Stimulated activated naive CD4-positive, alpha-beta T cell (primary cell): ENCODE measurements at places on chromosomes 4 and X.

DNA sequence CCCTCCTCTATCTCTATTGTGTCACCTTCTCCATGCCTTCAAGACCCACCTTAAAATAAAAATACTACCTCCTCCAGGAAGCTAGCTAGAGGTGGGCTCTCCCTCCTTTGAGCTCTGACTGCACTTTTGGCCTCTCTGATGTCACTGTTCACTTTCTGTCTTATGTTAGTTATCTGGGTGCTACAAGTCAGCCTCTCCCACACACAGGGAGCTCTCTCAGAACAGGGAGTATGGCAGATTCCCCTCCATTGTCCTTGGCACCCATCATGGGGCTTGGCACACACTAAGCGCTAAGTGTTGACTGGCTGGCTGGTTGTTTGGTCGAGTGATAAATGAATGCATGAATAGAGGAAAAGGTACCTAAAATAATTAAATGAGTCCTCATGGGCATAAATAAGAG lies 21.2 kb upstream of the KDM5C start:
- no peak for DNase-seq

- DNase-seq: no peak
These were observed 11.8 kb downstream of the TMEM31 start for GRCh38 chrX:103722505-103722904.

GRCh38 chrX:79556800-79557199 lies 189.7 kb upstream of the ITM2A start:
- DNase-seq: no peak

DNA sequence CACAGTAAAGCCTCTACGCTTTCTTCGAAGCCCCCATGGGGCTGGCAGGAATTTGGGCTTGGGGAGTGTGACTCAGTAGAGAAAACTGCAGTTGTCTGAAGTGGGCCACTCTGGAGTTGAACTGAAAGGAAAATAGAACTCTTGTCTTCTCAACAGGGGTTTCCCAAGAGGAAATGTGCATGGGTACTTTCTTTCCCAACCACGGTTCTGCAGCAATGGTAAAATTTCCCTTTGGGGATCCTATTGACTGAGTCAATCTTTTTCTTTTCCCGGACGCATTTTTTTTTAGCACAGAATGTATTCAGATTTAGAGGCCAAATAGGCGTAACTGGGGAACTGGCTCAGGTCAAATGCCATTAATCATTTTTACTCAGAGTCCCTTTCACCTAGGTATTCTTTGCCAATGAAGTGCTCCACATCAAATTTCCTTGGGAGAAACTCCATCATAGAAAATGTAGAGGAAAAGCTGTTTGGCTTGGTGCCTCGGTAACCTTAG lies 269.3 kb downstream of the STIM2 start:
- DNase-seq: no peak

- no peak for DNase-seq
These were observed 218.6 kb downstream of the SPCS3 start for GRCh38 chr4:176538217-176538925.

DNA sequence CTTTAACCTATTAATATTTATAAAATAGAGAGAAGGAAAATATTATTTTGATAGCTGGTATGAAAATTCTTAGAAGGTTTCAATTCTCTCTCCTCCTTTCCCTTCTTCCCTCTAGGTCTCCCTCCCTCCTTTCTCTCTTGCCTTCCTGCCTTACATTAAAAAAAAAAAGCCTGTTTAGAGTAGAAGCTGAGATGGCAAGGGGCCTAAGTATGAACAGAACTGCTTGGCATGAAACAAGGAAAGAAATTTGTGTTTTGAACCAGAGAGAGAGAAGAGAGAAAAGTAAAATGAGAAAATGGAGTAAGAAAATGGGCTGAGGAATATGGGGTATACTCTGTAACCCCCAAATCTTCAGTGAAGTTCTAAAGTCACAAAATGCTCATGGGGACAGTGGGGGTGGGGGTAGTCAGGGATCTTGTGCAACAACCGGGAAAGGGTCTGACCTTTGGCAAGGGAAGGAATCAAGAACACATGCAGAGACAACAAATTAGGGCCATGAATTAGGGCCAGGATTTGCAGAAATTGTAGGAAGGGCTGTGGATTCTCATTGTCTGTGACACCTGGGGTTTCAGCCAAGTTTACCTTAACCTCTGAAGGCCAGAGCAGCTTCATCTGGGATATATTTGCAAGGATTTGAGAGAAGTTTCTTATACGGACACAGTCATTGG lies 30.6 kb downstream of the SUPT20HL2 start:
- DNase-seq: no peak

GRCh38 chrX:387729-388128 lies 1.0 kb upstream of the PPP2R3B start:
- no peak for DNase-seq

GRCh38 chr4:95857761-95858160 lies 17.9 kb downstream of the PDHA2 start:
- DNase-seq: no peak

DNA sequence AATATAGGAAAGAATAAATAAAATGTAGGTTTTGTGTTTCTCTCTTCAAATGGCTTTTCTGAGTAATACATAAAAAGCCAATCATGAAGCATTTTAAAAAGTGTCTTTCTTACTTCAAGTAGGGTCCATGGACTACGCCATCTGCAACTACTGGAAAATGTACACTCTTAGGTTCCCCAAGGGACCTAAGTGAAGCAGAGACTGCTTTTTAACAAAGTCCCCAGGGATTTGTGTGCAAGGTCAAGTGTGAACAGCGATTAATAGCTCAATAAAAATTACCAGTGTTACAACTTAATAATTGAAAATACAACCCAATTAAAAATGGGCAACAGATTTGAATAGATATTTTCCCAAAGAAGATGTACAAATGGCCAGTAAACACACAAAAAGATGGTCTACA lies 84.9 kb downstream of the ARHGAP6 start:
- DNase-seq: no peak

GRCh38 chr4:24024605-24025004 lies 134.8 kb upstream of the PPARGC1A start:
- no peak for DNase-seq

DNA sequence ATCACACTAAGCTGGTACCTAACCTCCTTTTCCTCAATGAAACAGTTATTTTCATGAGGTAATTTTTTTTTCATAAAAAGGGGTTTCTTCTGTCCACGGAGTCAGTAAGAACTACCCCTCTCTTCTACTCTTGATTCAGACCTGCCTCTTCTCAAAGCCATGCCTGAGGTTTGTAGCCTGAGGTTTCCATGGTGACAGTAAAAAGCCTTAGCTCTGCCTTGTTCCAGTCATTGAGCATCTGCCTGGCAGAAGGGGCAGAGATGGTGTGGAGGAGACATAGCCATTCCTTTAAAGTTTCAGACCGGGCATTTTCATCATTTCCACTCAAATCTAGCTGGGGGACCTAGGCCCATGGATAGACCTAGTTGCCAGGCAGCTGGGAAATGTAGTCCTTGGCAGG lies 135.5 kb downstream of the REPS2 start:
- no peak for DNase-seq

DNA sequence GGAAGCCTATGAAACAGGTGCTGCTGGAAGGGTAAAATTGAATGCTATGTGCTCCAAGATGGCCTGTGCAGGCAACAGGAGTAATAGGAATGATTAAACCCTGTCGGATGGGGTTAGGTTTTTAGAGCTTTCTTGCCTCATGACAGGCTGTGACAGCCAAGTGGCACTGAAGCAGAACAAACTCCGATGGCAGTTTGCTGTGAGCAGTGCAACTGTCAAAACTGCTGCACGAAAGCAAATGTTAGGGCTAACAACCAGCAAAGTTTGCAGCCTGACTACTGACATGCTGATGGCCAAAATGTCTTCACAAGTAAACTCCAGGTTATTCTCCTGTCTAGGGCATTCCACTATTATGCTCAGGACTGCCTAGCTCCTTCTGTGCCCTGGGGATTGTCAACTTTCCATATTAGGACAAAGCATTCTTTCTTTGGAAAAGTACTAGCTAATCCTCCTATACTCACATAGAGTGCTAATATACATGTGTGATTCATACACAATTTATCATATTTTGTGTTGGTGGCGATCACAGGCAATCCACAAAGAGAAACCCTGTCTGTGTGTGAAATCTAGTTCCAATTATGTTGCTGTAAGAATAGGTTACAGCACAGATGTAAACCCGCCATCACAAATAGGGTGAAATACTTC lies 486.6 kb upstream of the TENM3 start:
- DNase-seq: no peak

DNA sequence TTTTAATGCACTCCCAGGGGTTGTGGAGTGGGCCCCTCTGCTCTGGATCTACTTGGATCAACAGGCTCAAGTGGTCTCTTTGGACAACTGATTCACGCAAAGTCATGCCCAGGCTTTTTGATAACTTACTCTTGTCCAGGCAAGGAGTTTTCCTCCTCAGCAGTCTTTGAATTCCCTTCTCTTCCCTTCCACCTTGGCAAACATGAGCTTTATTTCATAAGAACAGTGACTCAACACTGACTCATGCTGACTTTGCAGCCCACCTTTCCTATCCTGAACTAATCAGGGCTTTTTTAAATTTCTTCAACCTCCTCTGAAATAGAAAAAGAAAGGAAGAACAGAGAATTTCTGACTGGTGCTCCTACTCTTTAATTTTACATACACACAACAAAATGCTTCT lies 132.1 kb upstream of the LDB2 start:
- no peak for DNase-seq

DNA sequence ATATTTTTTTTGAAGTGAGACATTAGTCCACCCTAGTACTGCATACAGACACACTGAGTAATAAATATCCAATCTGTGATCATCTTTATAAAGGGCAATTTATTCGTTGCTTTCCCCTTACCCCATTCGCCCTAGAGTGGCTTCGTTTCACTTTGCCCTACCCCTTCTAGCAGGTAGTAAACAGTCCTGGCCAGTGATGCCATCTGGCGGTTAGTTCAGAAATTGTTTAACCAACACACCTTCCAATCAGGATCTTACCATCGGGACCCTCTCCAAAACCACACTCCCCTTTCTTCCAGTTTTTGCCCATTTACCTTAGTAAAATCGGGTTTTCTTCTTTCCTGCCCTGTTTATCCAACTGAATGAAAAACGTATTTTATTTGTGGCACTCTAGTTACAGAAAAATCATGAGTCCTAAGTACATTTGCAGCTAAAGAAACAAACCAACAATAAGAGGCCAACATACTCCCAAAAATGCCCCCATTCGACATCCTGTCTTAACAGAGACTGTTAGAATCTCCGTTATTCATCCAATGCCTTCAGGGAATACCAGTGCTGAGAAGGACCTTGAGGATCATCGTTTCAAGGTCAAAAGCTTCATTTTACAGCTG lies 2.2 kb downstream of the PPA2 start:
- peak; percentile 49 for DNase-seq

- no peak for DNase-seq
These were observed 68.1 kb downstream of the DRD5 start for GRCh38 chr4:9849538-9849920.

GRCh38 chrX:78800114-78800513 lies 52.6 kb downstream of the LPAR4 start:
- DNase-seq: no peak

- no peak for DNase-seq
These were observed 12.8 kb upstream of the DUSP9 start for GRCh38 chrX:153634236-153634635.

DNA sequence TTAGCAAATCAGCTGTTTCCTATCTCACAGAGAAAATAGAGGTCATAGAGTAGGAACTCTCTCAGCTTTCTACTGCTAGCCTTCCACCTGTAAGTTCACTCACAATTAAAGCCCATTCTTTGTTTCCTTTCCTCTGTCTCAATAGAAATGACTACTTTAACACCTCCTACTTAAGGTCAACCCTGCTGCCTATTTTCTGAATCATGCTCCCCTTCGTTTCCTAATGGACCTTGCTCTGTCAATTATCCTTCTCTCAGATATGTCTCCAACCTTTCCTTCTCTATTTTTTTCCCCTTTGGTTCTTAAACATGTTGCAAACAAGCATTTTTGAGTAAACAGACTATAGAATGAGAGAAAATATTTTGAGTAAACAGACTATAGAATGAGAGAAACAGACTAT lies 5.1 kb upstream of the PAQR3 start:
- no peak for DNase-seq

GRCh38 chr4:41285864-41286235 lies 29.1 kb downstream of the UCHL1 start:
- DNase-seq: no peak

- no peak for DNase-seq
These were observed 33.5 kb downstream of the SCD5 start for GRCh38 chr4:82765134-82765533.

DNA sequence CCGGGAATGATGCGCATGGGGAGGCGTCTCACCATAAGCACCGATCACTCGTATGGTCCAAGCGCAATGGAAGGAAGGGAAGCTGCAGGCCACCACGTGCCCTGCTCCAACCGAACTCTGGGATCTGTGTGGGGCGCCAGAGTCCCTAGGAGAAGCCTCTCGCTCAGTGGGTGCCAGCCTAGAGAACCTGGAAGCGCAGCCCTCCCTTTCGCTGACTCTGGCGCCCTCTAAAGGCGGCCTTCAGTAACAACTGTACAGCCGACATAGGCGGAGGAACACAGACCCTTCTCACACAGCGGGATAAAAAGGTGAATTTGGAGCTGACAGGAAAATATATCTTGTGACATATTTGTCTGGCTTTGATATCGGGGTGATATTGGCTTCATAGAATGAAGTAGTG lies 76.0 kb downstream of the INTS6L start:
- DNase-seq: no peak

DNA sequence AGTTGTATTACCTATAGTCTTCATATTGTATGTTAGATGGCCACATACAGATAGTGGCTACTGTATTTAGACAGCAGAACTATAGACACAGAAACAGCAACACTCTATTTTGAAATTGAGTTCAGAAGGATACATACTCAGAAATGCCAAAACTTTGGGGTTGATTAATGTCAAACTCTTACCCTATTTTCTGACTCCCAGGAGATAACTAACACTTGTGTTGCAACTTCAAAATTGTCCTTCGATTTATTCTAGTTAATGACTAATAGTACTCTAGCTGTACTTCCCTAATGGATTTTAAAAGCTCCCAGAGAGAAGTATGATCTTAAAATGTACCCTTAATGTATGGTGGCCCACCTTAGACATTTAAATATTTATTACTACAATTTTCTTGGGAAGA lies 229.9 kb upstream of the UGT8 start:
- no peak for DNase-seq

DNA sequence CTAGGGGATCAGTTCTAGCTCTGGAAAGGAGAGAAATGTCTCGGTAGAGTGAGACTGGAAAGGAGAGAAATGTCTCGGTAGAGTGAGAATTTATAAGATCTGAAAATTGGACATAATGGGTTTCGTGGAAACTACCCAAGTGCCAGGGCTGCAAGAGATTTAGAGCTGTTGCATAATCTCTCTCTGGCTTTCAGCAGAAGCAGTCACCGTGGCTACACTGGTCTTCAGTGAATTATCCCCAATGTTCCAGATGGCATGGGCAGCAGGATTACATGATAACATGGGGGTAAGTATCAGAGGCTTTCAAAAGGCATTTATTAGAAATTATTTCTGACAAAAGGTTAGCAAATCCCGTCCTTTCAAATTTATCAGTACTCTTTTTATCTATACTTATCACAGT lies 435.5 kb downstream of the NKX6-1 start:
- DNase-seq: no peak

DNA sequence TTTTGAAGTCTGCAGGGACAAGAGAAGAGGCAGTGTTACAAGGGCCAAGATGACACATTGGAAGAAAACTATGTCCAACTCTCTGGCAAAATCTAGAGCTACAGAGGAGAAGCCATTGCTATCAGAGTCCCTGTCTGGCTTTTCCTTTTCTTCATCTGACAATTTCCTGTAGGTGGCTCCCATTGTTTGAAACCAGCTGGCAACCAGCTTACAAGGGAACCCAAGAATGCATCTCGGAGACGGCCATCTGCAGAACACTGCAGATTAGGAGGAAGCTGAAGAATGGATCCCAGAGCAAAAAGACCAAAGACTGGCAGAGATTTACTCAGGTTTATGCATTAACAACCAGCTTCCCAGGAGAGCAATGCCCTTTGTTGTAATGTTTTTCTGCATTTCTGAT lies 216.2 kb upstream of the CTSO start:
- DNase-seq: no peak
